ENCODE measurements at places on chromosomes 5 and 9.

- DNase-seq: no peak
Observed at GRCh38 chr5:85132269-85132668, 747.6 kb upstream of the EDIL3 start.

- DNase-seq: no peak
Observed at GRCh38 chr9:129316281-129317030, 138.4 kb upstream of the IER5L start.

GRCh38 chr5:64954518-64954917 lies 185.8 kb downstream of the CWC27 start:
- DNase-seq: no peak

DNA sequence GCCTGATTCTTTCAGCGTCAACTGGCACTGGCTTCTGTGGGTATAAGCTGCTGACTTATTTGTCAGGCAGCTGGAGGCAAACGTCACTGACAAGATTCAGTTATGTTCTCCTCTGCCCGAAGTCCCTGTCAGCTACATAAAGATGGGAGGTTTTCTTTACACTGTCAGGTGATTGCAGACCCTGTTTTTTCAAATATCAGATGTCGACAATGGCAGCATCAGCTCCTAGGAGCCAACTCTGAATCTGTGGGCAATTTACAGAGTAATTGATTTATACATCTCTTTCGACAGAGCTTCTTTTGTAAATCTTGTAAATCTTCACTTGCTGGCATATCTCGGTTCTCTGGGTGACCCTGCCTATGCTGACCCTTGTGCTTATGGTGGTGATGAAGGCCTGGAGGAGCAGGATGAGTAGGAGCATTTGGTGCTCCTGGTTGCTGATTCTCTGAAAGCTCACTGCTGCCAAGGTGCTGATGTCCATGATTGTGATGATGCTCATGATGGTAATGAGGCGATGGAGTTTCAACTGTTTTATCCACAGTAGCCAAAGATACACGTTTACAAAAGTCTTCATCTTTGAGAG lies 10.9 kb downstream of the SELENOP start:
- no peak for DNase-seq

DNA sequence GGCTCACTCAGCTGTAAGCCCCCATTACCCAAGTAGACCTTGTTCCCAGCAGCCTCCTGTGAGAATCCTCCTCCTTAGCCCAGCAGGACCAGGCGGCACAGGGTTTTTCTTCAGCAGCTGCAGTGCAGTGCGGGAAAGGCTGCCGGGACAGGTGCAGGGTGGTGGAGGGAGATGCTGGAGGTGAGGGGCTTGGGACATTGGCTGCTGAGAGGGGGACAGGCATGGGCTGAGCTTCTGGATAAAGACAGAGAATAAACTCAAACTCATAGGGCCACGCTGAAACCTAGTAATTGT lies 174.7 kb downstream of the CACNA1B start:
- no peak for DNase-seq

DNA sequence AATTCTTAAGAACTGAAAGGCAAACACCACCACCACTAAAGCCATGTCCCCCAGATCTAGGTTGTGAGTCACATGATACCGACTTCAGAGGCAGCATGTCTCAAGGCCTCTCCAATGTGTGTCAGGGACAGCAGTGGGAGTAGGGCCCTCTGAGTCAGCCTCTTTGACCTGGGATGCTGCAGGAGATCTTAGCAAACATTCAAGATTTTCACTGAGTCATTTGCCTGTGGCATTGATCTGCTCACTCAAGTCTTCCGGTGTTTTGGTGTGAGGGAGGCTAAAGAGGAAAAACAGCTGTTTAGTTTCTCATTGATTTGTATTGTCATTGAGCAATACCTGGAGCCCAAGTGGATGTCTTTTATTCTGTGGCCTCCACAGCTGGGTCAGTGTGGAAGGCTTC lies 36.1 kb downstream of the TMC1 start:
- peak; percentile 22 for DNase-seq

- DNase-seq: peak; percentile 74
Observed at GRCh38 chr5:6820851-6821479, 107.7 kb downstream of the TENT4A start.

DNA sequence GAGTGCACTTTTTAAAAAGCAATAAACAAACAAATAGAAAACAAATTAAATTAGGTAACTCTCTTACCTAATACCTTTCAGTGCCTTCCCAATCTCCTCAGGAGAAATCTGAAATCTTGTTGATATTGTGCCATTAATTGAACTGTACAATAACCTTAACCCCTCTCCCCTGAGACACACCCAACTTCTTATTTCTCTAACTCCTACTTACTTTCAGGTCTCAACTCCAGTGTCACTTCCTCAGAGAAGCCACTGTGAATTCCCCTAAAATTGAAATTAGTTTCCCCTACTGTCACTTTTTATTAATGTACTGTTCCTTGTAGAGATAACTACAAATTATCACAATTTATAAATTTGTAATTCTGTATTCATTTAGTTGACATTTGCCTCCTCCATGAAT lies 295.3 kb upstream of the TNC start:
- no peak for DNase-seq

DNA sequence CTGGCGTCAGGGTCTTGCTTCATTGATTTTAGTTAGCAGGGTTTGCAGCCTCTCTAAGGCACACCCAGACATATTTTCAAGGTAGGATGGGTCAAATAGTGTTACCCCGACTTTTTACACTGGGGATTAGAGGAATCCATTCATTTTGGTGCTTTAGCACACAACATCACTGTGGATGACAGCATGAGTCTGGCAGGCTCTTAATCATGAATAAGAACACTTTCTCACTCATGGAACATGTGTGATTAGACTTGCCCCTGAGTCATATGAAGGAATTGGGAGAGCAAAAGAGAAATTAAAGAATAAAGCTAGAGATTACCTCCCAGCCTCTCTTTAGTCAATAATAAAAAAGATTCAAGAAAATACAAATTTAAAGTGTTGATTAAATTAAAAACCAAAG lies 175.6 kb downstream of the SEMA5A start:
- no peak for DNase-seq

GRCh38 chr5:58950224-58950623 lies 367.3 kb downstream of the RAB3C start:
- no peak for DNase-seq

GRCh38 chr5:75460532-75460931 lies 50.9 kb downstream of the CERT1 start:
- DNase-seq: no peak

GRCh38 chr5:78638423-78638822 lies 10.1 kb downstream of the LHFPL2 start:
- no peak for DNase-seq

DNA sequence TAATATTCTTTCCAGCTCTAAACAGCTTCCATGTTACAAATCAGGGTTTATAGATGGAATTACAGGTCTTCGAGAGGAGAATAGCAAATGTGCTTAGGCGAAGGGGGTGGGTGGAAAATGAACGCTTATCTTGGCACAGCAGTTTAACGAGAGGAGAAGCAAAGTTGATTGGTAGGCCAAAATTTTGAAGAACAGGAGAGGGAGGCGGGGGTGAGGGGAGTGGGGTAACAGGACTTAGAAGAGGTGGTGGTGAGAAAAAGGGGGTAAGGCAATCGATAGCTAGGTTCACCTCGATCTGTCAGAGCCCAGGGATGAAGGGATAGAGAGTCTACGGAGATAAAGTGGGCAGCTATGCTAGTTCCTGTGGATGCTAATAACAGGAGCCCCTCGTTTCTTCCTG lies 764 bp downstream of the ANKRA2 start:
- peak; percentile 30 for DNase-seq

DNA sequence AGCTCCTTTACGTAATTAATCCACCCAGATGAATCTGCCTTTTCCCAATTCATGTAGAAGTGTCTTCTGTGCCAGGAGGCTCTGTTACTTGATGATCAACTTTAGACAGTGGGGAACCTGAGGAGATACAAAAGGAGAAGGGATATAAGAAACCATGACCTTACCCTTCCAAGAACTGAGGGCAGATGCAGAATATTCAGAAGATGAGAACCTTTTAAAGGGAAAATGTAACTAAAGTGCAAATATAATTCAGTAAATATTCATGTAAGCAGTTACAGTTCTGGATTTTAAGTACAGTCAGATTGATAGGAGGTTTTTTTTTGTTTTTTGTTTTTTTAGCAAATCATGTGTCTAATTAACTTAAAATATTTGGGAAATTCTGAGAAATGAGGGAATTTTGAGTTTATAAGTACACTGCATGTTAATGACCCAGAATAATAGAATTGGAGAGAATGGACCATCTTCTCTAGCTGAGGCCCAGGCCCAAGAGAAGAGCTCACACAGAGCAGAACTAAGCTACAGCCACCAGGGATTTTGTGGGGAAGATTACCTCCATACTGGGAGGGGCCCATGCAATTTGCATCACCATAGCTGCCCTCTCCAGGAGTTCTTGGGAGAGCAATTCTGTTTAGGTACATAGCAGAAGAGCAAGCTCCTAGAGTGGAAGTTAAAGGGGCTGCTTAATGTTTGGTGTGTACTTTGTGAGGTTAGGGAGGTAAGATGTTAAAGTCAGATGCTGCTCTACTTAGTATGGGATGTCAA lies 61.5 kb downstream of the SV2C start:
- no peak for DNase-seq

GRCh38 chr5:142156839-142157463 lies 48.4 kb downstream of the NDFIP1 start:
- no peak for DNase-seq

GRCh38 chr9:462606-463005 lies 247.9 kb downstream of the DOCK8 start:
- DNase-seq: no peak

DNA sequence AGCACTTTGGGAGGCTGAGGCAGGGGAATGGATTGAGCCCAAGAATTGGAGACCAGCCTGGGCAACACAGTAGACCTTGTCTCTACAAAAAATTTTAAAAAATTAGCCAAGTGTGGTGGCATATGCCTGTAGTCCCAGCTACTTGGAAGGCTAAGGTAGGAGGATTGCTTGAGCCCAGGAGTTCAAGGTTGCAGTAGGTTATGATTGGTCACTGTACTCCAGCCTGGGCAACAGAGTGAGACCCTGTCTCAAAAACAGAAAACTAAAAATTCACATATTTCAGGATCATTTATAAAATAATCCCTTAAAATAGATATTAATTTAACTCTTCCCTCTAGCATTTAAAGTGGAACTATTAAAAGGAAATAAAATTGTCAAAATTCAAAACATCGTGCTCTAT lies 3.4 kb downstream of the FCHO2 start:
- DNase-seq: no peak

DNA sequence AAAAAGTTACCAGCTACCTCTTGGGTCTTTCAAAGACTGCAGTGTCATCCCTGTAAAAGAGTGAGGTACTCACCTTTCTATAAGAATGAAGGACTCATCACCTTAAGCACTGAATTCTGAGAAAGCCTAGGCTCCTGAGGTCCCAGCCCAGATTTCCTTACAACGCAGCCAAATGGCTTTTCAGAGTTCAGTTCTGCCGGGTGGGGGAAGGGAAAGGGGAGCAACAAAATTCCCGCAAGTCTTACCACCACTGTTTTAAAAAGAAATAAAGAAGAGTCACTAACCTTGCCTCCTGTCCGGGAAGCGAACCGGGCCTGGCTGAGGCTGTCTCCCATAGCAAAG lies 373 bp downstream of the ADAMTS12 start:
- no peak for DNase-seq

DNA sequence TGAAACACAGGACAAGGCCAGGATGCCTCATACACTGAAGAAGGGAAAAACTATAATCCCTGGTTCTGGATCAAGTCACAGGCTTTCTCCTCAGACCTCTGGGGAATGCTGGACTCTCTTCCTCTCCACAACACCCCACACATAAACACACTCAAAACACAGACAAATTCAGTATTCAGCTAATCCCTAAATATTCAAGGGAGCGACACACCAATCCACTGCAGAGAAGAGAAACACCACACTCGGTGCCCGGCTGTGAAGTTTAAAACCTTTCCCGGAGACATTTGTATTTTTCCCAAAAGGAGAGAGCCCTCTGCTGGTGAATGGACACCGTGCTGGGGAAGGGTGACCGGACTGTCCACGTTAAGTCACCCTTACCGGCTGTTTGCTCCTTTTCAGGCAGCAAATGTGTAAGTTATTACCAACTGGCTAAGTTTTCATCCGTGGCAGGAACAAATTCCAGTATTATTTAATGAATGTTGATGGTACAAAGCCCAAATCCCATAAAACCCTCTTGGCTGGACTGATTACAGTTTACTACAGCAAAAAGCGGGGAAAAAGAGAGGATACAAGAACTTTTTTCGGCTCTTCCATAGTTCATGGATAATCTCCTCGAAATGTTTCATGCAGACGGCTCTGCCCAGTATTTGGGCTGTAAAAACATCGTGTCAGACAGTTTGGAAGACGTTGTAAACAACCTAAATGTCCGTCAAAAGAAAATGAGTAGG lies 130.9 kb upstream of the SLC30A5 start:
- DNase-seq: no peak

DNA sequence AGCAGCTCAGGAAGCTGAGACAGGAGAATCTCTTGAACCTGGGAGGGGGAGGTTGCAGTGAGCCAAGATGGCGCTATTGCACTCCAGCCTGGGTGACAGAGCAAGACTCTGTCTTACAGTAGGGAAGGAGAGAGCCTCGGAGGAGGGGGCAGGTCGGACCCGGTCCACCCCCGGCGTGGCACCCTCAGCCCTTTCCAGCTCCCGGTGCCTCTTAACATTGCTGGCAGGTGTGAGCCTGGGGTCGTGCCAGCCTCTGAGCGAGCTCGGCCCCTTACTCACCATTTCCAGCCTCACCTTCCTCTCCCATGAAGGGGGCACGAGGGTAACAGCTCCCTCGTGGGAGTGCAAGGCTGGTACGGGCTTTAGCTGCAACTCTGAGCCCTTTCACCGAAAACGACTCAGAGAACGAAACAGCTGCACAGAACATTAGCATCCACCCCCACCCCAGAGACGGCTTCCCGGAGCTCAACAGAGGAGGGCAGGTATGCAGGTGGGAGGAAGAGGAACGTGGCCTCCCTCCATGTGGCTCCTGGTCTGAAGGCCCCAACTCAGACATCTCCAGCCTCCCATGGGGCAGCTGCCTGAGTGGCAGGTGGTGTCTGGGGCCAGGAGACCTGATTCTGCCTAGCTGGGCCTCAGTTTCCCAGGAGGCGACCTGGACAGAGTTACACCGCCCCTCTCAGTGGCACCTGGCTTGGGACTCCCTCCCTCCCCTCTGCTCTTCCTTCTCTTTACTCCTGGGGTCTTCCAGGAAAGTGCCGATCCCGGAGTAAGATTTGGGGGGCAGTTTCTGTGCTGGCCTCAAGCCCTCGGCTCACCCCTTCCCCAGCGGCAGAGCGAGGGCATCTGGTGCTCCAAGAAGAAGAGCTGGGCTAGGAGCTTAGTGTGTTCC lies 28.5 kb upstream of the ABO start:
- DNase-seq: peak; percentile 8

GRCh38 chr5:178627259-178627598 lies 379 bp upstream of the CLK4 start:
- DNase-seq: no peak

- DNase-seq: no peak
Observed at GRCh38 chr5:175328176-175328575, 115.8 kb downstream of the DRD1 start.

- DNase-seq: no peak
Observed at GRCh38 chr5:14667770-14668169, 3.3 kb downstream of the OTULIN start.

DNA sequence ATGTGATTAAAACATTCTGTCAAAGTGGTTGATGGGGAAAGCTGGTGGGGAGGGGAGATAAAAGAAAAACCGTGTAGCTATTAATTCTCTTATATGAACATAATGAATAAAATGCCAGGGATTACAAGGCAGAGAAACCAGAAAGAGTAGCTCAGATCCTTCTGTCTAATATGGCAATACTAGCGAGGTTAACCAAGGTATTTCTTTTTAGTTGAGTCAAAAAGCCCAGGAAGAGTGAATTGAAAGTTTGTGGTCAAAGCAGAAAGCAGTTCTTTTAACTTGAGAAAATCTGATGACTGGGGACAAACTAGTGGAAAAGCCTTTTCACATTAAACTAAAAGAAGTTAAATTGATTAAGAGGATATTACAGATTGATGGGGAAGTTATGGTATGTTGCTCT lies 76.0 kb downstream of the ERBIN start:
- no peak for DNase-seq
